ENCODE measurements at places on chromosomes 11 and 22.

GRCh38 chr11:44770401-44770800 is 43.6 kb downstream of the TSPAN18 start:
- no peak for DNase-seq

- DNase-seq, result no peak
Observed at GRCh38 chr22:36323182-36323854, 64.4 kb downstream of the MYH9 start.

DNA sequence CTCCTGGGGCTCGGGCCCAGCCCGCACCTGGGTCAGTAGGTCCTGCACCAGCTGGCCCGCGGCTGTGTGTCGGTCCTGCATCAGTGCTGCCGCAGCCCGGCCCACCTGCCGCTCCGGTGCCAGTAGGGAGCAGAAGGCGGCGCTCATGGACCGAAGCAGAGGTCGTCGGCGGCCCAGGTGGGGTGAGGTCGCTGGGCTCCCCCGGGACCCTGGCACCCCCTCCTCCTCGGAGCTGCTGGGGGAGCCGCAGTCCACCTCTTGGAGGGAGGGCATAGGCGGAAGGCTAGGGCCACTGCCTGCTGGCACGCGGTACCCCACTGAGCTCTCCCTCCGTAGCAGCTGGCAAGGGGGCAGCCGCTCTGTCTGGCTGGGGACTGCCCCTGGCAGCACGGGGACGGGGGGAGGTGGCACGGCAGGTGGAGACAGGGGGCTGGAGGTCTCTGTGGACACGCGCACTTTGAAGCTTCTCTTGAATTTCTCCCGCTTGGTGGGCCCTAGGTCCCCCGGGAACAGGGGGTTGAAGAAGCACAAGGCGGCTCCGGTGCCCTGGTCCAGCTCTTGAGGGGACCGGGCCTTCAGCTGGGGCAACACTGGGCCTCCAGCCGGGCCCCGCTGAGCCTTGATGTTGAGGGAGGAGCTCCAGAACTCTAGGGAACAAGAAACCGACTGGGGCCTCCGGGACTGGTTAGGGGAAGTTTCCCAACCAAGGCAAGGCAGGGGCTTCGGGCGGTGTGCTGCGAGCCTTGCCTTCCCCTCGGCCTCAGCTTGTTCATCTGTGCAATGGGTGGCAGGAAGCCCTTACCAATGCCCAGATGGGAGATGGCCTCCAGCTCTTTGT is 1.4 kb downstream of the RIN1 start:
- DNase-seq, result peak; percentile 15

- no peak for DNase-seq
Observed at GRCh38 chr22:28930357-28931007, 47.1 kb downstream of the ZNRF3 start.

- no peak for DNase-seq
Observed at GRCh38 chr11:109432105-109432504, 10.1 kb downstream of the C11orf87 start.

GRCh38 chr11:62505059-62505439 is 41.6 kb downstream of the AHNAK start:
- no peak for DNase-seq

GRCh38 chr22:48276994-48277867 is 1514.8 kb downstream of the TBC1D22A start:
- no peak for DNase-seq

- no peak for DNase-seq
Observed at GRCh38 chr11:42958635-42959034, 353.2 kb upstream of the API5 start.

DNA sequence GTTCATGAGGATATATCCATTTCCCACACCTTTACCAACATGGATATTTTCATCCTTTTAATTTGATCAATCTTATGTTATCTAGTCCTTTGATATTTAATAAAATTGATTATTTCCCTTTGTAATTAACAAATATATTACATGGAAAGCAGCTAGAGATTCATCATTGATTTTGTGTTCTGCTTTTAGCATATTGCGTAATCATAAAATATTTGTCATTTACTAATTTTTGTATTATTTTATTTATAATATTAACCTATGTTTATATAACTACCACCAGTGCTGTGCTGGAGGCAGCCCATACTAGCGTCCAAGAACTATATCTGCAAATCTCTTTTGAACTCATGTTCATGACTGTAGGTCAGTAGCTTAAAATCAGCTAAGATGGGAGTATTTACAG is 4.7 kb downstream of the OR8U1 start:
- no peak for DNase-seq

- DNase-seq, result no peak
Observed at GRCh38 chr11:65217441-65218423, 36.0 kb downstream of the CAPN1 start.

DNA sequence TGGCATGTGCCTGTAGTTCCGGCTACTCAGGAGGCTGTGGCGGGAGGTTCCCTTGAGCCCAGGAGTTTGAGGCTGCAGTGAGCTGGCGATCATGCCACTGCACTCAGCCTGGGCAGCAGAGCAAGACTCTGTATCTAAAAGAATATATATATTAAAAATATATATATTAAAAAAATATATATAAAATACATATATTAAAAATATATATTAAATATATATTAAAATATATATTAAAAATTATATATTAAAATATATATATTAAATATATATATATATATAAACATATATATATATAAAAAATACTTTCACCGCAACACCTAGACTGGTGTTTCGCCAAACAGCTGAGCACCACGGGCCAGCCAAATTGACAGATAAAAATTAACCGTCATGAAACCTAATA is 8.8 kb downstream of the TTC38 start:
- DNase-seq, result no peak

DNA sequence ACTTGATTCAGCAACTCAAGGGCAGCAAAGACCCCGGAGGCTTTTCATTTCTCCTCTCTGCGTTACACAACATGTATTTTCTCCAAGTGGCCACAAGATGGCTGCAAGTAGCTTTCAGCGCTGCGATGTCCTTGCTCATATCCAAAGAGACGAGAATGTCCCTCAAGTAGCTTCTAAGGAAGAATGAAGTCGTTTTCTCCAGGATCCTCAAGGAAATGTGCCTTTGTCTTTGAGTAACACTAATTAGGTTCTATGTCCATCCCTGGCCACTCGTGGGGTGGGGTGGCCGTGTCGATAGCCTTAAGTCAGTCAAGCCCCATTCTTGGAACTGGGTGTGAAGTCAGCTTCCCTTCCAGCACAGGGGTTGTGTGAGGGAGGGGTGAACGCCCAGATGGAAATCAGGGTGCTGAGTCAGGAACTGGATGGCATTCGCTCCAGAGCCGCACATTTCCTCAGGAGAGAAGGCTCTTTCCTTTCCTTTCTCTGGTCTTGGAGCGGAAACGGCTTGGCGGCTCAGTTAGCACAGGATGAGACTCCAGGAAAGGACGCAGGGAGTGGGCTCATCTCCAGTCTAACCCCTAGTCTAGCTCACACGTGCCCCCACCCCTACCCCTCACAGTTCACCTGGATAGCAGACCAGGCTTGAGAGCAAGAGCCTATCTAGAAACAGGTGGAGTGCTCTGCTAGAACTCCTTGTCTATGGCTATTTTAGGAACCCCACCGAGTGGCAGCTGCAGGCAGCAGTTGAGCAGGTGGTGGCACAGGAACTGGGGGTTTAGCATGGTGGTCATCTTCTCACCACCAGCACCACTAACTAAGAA is 44.3 kb downstream of the NNMT start:
- DNase-seq, result no peak

GRCh38 chr22:44411226-44412135 is 86.6 kb downstream of the RTL6 start:
- no peak for DNase-seq

DNA sequence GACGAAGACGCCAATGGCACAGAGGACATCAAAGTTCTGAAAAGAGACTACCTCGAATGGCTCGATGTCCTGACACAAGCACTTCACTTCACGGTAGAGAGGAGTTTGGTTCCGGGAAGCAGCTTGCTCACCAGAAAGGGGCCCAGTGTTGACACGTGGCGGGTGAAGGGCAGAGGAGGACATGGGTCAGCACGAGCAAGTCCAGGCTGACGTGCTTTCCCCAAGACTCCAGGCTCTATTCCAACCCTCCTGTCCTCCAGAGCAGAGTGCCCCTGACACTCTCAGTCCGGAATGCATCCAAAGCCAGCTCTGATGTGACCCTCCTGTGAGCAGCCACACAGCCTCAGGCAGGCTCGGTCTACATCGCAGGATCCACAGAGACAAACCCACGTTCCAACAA is 77.5 kb upstream of the BID start:
- DNase-seq, result no peak

- DNase-seq, result no peak
Observed at GRCh38 chr11:108253176-108253575, 30.3 kb downstream of the ATM start.

- DNase-seq, result no peak
Observed at GRCh38 chr22:39472570-39473556, 16.1 kb downstream of the MGAT3 start.

DNA sequence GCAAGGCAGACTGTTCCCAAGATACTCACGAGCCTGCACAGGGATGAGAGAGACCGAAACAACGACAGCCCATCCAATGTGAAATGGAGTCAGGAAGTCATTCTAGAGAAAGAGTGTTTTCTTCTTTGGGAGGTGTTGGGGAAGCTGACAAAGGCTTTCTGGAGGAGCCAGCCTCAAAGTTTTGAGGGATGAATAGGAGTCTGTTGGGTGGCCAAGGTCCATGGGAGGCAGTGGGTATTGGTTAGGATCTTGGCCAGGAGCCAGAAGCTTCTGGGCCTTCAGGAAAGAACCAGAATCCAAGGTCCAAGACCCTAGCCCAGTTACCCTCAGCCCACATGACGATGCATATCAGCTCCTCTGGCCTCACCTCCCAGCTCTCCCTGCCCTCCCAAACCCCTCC is 59.9 kb upstream of the SHISAL1 start:
- DNase-seq, result no peak

DNA sequence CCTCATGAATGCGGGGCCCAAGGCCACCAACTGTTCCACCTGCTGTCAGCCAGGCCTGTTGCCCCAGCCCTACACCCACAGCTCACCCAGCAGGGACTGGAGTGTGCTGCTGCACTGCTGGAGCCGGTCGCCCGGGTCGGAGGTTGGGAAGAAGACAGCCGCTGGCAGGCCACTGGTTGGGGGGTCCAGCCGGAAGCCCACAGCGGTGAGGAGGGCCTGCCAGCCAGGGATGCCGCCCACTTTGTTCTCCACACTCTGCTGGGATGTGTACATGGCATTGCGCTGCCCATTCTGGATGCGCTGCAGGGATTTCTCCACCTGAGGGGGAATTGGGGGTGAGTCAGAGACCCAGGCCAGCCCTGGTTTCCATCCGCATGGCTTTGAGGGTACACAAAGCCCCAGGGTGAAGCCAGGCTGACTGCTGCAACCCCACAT is 74.2 kb upstream of the PITPNB start:
- no peak for DNase-seq

- no peak for DNase-seq
Observed at GRCh38 chr11:28863422-28863821, 755.2 kb downstream of the METTL15 start.

- no peak for DNase-seq
Observed at GRCh38 chr22:42326801-42327200, 56.3 kb upstream of the TCF20 start.

- peak; percentile 26 for DNase-seq
Observed at GRCh38 chr22:45096256-45096907, 67.3 kb upstream of the NUP50 start.

DNA sequence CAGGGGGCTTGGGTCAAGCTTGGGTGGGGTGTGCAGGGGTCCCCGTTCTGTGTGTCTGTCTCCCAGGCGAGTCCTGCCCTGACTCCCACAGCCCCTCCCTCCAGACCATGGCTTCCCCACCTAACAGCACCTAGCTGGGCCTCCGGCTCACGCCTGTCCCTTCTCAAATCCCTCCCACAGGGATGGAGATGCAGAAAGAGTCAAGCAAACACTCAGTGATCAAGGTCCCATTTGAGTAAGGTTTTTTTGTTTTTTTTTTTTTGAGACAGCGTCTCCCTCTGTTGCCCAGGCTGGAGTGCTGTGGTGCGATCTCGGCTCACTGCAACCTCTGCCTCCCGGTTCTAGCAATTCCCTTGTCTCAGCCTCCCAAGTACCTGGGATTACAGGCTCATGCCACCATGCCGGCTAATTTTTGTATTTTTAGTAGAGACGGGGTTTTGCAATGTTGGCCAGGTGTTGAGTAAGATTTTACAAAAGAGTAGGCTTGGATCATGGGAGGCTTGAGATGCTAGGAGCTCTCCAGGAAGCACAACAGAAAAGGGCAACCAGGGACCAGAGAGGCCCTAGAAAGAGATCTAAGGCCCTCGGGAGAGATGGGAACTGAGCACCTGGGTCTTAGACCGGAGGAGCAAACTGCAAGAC is 5.7 kb downstream of the APOBEC3D start:
- DNase-seq, result no peak

DNA sequence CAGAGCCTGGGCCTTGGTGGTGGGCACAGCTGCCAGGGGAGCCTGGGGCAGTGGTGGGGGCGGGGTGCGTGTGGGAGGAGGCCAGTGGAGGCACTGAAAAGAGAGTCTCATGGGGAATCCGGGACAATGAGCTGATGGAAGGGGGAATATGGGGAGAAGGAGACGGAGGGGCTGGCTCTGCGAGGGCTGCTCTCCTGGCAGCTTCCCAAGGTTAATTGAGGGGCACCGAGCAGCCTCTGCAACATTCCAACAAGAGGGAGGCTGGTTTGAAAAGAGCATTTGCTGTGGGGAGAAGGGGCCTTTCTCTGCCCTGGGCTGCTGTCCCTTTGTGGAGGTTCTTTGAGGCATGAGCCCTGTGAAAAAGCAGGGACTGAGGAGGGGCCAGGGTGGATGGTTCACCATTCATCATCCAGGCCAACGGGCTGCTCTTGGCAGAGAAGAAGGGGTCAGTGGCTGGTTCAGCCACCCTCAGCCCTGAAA is 9.4 kb upstream of the IGSF9B start:
- no peak for DNase-seq

DNA sequence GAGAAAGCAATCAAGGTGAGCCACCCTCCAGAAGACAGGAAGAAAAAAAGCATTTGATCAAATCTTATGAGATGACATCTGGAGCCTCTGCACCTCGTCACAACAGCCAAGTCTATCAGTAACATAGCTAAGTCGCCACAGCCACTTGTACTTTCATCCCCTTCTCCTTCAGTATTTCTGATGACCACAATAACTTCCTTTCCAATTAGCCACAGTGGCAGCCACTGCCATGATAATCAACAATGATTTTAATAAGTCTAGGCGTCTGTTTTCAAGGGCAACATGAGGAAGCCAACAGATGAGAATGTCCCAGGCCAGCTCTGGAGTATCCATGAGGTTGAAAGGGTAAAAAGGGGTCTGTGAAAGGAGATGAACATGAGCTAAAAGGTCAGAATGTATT is 29.9 kb downstream of the RBFOX2 start:
- no peak for DNase-seq

- DNase-seq, result no peak
Observed at GRCh38 chr11:114056409-114056808, 3.1 kb upstream of the ZBTB16 start.

DNA sequence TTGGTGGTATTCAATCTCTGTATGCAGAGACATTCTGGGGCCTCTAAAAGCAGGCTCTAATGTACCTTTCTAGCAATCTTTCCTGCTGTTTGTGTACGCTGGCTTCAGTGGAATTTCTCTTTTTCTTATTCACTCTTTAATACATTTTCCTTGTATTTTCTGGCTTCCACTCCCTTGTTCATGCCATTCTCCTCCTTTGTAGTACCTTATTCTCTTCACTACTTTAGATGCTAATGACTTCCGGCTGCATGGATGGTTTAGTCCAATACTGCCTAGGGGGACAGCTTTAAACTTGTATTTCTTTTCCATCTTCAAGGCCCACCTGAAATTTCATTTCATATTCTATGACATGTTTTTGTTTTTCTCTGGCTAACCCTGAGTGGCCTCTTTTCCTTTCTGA is 40.2 kb downstream of the DDX10 start:
- no peak for DNase-seq

- no peak for DNase-seq
Observed at GRCh38 chr11:61754534-61755482, 2.4 kb downstream of the MYRF start.
